ENCODE measurements at places on chromosomes 5 and 9. TPM values are rescaled to one million over a fixed set of nuclear protein-coding genes. Genes with fewer than 3 reads are reported as not detected.

- no peak overlapping the region for H3K27ac ChIP-seq
- peak overlapping the region; percentile 22 for H3K4me3 ChIP-seq
- H3K27me3 ChIP-seq: no peaks in the 10 kb centered on the region
- peaks cover 44% of the 10 kb centered on the region for H3K4me1 ChIP-seq
- DNase-seq: no peak
- peaks cover 5% of the 10 kb centered on the region for H3K36me3 ChIP-seq
Observed at GRCh38 chr5:95617057-95617456, 2.8 kb upstream of the GPR150 start.

GRCh38 chr5:72651779-72652178 is 144.6 kb upstream of the ZNF366 start:
- DNase-seq: no peak
- H3K4me3 ChIP-seq: no peak overlapping the region
- H3K36me3 ChIP-seq: no peaks in the 10 kb centered on the region
- H3K27me3 ChIP-seq: peaks cover 34% of the 10 kb centered on the region
- H3K27ac ChIP-seq: no peak overlapping the region

- no peak for DNase-seq
- peaks cover 5% of the 10 kb centered on the region for H3K36me3 ChIP-seq
- H3K27ac ChIP-seq: peak overlapping the region; percentile 91
- H3K4me3 ChIP-seq: peak overlapping the region; percentile 64
Observed at GRCh38 chr9:125646217-125646616, 60.8 kb downstream of the MAPKAP1 start.

DNA sequence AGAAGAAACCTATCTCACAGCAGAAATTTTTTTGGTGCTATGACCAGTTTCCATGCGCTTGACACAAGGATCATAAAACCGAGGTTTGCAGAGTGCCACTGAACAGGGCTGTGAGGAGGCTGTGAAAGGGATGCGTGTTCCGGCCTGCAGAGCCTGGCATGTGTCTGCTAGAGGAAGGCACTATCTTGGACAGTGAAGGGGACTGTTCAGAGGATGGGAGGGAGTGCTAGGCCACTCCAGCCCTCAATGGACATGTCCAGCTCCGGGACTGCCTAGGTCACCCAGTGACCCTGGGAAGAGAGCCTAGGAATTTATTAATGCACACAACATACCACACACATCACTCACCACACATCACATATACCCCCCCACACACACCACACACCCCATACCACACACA is 275.9 kb downstream of the GADD45G start:
- H3K4me1 ChIP-seq: peaks cover 7% of the 10 kb centered on the region
- H3K27me3 ChIP-seq: no peaks in the 10 kb centered on the region
- no peak overlapping the region for H3K4me3 ChIP-seq
- H3K27ac ChIP-seq: no peak overlapping the region
- H3K36me3 ChIP-seq: no peaks in the 10 kb centered on the region

DNA sequence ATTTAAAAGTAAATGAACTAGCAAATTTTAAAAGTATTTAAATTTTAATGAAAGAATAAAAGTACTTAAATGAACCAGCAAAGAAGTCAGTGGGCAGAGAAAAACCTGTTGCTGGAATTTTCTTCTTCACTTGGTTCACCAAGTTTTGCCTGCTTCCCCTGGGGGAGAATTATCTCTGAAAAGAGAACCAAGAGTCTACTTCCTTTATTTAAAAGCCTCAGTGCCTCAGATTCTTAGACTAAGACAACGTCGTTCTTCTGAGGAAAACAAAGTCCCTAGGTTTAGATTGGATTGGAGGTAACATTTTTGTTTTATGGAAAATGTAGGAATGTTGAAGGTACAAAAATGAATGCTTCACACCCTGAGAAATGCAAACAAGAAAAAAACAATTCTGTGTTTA is 7.4 kb upstream of the KLF4 start:
- H3K27me3 ChIP-seq: peaks cover 18% of the 10 kb centered on the region
- no peak overlapping the region for H3K4me3 ChIP-seq
- DNase-seq: no peak
- peaks cover 2% of the 10 kb centered on the region for H3K36me3 ChIP-seq

DNA sequence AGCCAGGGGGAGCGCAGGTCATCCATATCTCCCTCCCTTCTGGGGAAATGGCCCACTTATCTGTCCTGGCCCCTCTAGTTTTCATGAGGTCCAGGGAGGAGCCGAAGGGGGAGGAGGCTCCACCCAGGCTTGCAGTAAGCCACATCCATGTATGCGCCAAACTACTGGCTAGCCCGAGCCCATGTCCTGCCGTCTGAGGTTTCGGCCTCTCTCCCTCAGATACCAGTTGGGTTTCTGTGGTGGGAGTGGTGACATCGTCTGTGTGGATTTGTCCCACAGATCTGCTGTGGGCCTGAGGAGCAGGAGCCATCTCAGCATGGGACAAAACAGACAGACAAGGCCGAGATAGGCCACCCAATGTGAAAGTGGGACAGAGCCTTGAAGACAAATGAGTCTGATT is 78.3 kb upstream of the ORM1 start:
- DNase-seq: no peak
- no peaks in the 10 kb centered on the region for H3K36me3 ChIP-seq
- H3K27ac ChIP-seq: no peak overlapping the region
- peaks cover 7% of the 10 kb centered on the region for H3K27me3 ChIP-seq

DNA sequence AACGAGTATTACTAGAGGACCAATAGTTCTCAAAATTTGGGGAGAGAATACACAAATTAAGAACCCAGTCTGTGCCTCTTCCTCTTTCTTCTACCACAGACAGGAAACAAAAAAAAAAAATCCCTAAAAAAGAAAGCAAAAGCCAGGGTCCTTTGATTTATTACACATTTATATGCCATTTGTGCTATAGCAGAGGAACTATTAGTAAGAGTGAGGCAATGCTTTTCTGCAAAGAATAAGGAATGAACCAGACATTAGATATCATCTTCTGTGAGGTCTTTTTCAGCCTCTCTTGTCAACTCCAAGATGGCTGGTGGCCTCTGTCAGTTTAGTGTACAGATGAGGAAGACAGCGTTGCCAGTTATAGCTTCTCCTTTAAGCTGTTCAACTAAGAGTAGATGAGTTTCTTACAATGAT is 127.6 kb downstream of the RFX3 start:
- peak overlapping the region; percentile 75 for H3K4me3 ChIP-seq
- H3K4me1 ChIP-seq: peaks cover 12% of the 10 kb centered on the region
- H3K27me3 ChIP-seq: no peaks in the 10 kb centered on the region
- DNase-seq: no peak
- H3K36me3 ChIP-seq: peaks cover 7% of the 10 kb centered on the region

DNA sequence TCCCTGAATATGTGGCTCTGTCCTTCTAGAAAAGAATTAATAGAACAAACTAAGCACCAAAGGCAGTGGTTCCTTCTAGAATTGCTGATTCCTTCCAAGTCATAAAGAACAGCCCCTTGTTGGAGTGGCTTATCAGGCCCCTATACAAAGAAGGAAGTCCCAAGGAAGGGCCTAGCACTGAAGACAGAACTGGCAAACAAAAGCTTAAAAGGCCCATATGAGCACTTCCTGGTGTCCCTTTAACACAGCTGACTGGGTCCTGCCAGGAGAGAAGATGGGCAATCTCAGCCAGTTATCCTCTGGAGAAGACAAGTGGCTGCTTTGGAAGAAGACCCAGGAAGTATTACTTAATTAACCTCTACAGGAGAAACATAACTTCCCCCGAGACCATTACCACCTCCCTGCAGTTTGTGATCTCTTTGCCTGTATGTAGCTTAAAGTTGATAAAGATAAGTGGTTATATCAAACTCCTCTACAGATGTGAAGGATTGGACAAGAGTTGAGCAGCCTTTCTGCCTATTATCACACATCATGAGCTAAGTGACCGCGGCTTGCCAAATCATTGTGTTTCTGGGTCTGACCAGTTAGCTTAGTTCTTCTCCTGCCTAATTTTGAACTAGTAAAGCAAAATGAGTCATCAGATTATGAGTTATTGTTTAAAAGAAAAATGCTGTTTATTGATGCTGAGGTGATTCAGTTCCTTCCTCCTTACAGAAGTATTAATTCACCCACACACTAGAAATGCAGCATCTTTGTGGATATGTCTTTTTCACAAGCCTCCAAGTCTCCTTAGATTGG is 13.3 kb upstream of the STING1 start:
- peaks cover 6% of the 10 kb centered on the region for H3K4me1 ChIP-seq
- DNase-seq: no peak
- H3K4me3 ChIP-seq: no peak overlapping the region
- H3K36me3 ChIP-seq: no peaks in the 10 kb centered on the region

GRCh38 chr5:36682499-36682898 is 76.1 kb downstream of the SLC1A3 start:
- peaks cover 2% of the 10 kb centered on the region for H3K36me3 ChIP-seq
- H3K4me3 ChIP-seq: no peak overlapping the region
- peaks cover 2% of the 10 kb centered on the region for H3K4me1 ChIP-seq
- no peak overlapping the region for H3K27ac ChIP-seq

GRCh38 chr5:169300468-169301385 is at the start of gene SLIT3:
Gene SLIT3 (minus strand): TSS chr5:169301139. CDS start chr5:169300709, 430 bp downstream.
- H3K4me3 ChIP-seq: peak within 1 kb of the TSS; percentile 57
- no peak within 1 kb of the TSS for H3K27ac ChIP-seq
- peaks cover 12% of the 10 kb centered on the region for H3K4me1 ChIP-seq

DNA sequence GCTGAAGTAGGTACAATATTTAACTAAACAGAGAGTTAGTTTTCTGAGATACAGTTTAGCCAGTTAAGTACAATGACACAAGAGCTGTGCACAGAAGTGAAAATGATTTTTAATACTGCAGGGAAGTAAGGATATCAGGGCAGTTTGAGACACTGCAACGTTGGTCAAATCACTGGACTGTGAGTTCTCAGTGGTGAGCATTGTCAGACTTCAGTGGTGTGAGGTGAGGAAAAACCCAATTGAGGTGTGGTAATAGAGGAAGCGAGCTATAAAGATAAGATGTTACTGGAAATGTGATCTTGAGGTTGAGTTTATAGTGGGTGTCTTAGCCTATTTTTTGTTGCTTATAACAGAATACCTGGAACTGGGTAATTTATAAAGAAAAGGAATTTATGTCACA is 12.8 kb upstream of the FBXL7 start:
- no peaks in the 10 kb centered on the region for H3K4me1 ChIP-seq
- no peaks in the 10 kb centered on the region for H3K27me3 ChIP-seq
- no peak overlapping the region for H3K4me3 ChIP-seq
- DNase-seq: no peak
- no peak overlapping the region for H3K27ac ChIP-seq
- no peaks in the 10 kb centered on the region for H3K36me3 ChIP-seq

DNA sequence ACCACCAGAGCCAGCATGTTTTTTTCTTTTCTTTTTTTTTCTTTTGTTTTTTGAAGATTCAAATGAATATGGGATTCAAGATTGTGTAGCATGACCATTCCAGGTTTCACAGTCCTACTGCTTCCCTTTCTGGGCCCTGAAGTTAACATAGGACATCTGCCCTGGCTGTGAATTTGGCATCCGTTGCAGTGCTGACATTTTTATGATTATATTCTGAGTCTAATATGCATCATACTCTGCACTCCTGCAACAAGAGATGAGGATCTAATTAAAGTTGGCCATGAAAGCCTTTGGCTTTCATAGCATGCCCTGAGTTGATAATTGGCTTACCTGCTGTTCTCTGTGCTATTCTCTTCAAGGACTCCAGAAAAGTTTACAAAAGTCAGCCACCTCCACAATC is 29.8 kb downstream of the C5orf22 start:
- DNase-seq: no peak
- no peaks in the 10 kb centered on the region for H3K36me3 ChIP-seq
- H3K27ac ChIP-seq: no peak overlapping the region
- H3K27me3 ChIP-seq: no peaks in the 10 kb centered on the region

DNA sequence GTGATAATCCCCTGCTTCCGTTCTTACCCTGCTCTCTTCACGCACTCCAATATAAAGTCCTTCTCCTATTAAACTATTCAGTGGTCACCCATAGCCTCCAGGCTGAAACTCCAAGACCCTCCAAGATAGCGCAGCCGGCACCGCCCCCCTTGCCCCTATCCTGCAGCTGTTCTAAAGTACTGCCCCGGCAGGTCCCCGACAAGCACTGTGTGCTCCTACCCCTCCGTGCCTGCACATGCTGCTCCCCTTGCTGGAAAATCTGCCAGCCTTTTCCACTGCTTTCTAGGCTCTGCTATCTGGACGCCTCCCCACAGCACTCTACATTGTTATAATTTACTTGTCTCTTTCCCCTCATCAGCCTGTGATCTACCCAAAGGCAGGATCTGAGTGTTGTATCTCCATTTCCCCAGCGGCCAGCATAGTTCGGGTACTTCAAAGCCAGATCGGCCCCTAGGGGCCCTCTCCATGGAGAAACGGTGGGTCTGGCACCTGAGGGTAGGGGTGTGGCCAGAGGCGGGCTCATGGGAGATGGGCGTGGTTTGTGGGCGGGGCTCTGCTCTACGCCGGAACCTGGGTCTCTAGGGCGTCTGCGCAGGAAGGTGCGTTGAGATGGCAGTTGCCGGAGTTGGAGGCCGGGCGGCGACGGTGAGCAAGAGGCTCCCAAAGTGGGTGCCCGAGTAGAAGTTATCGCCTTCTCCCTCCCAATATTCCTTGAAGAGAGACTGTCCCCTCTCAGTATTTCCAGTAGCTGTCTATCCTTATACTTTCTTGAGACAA is 83.5 kb upstream of the RUSC2 start:
- DNase-seq: no peak
- peak overlapping the region; percentile 37 for H3K4me3 ChIP-seq
- peaks cover 4% of the 10 kb centered on the region for H3K36me3 ChIP-seq
- H3K4me1 ChIP-seq: peaks cover 2% of the 10 kb centered on the region
- no peak overlapping the region for H3K27ac ChIP-seq
- peaks cover 54% of the 10 kb centered on the region for H3K27me3 ChIP-seq

- no peak overlapping the region for H3K27ac ChIP-seq
- H3K27me3 ChIP-seq: peaks cover 30% of the 10 kb centered on the region
- DNase-seq: no peak
- H3K4me1 ChIP-seq: no peaks in the 10 kb centered on the region
- H3K36me3 ChIP-seq: peaks cover 2% of the 10 kb centered on the region
Observed at GRCh38 chr5:38465061-38465460, 91.4 kb downstream of the LIFR start.

- no peak for DNase-seq
- H3K36me3 ChIP-seq: no peaks in the 10 kb centered on the region
- no peak overlapping the region for H3K4me3 ChIP-seq
- H3K27me3 ChIP-seq: peaks cover 83% of the 10 kb centered on the region
- H3K4me1 ChIP-seq: peaks cover 11% of the 10 kb centered on the region
Observed at GRCh38 chr5:93574491-93575305, 6.3 kb downstream of the NR2F1-AS1 start.

PLPP1 gene
- 4.9 TPM for total RNA-seq

IER5L gene
- 2.4 TPM for total RNA-seq

BDP1 gene
- total RNA-seq: 37.8 TPM

EHMT1 gene
- total RNA-seq: 108 TPM

TDRD7 gene
- 8.5 TPM for total RNA-seq

EGR1 gene
- total RNA-seq: 24.2 TPM

RNF180 gene
- total RNA-seq: not detected

SHISAL2B gene
- total RNA-seq: not detected

MED7 gene
- total RNA-seq: 6.3 TPM

NOTCH1 gene
- total RNA-seq: 37.5 TPM

TRIP13 gene
- 1.0 TPM for total RNA-seq

ODF2 gene
- total RNA-seq: 29.1 TPM
